ENCODE measurements at places on chromosomes 4 and X. TPM values are rescaled to one million over a fixed set of nuclear protein-coding genes. Genes with fewer than 3 reads are reported as not detected.

SEL1L3 gene
- total RNA-seq, result 37.6 TPM

- peak; percentile 63 for DNase-seq
Measured at GRCh38 chr4:833731-834367, 7.9 kb upstream of the CPLX1 start.

LRAT gene
- not detected for total RNA-seq

ADAM29 gene
- not detected for total RNA-seq

TGIF2LX gene
- not detected for total RNA-seq

EVC gene
- 14.3 TPM for total RNA-seq

- DNase-seq, result no peak
Measured at GRCh38 chr4:159460371-159460770, 357.5 kb downstream of the RAPGEF2 start.

- no peak for DNase-seq
Measured at GRCh38 chr4:118727360-118727759, 42.2 kb downstream of the METTL14 start.

GRCh38 chr4:1573830-1574459, 110.2 kb downstream of the FAM53A start:
- no peak for DNase-seq

- peak; percentile 80 for DNase-seq
Measured at GRCh38 chrX:39477031-39477761, 620.6 kb downstream of the BCOR start.

DNA sequence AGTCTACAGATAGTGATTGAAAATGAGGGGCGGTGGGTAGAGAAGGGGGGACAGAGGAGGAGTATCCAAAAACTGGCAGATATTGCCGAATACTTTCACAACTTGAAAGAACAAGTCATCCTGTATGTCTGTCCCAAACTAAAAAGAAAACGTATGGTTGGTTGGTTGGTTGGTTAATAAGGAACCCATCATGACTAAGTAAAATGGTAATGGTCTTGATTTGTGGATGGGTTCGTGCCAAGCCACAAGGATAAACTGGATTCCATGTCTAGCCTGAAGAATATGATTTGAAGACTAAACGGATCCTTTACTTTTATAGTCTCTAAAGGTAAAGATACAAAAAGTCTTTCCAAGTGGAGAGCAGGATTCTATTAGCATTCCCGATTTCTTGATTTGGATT, 208.4 kb downstream of the DCLK2 start:
- DNase-seq, result no peak

GRCh38 chrX:46279214-46279924, 265.9 kb downstream of the ZNF674 start:
- DNase-seq, result no peak

UGT2B10 gene
- not detected for total RNA-seq

FGFBP2 gene
- not detected for total RNA-seq

- DNase-seq, result peak; percentile 22
Measured at GRCh38 chr4:137819964-137820383, 287.7 kb upstream of the PCDH18 start.

All from SJCRH30 (cell line).